ENCODE measurements at places on chromosomes 1 and 21. TPM values are rescaled to one million over a fixed set of nuclear protein-coding genes. Genes with fewer than 3 reads are reported as not detected.

DNA sequence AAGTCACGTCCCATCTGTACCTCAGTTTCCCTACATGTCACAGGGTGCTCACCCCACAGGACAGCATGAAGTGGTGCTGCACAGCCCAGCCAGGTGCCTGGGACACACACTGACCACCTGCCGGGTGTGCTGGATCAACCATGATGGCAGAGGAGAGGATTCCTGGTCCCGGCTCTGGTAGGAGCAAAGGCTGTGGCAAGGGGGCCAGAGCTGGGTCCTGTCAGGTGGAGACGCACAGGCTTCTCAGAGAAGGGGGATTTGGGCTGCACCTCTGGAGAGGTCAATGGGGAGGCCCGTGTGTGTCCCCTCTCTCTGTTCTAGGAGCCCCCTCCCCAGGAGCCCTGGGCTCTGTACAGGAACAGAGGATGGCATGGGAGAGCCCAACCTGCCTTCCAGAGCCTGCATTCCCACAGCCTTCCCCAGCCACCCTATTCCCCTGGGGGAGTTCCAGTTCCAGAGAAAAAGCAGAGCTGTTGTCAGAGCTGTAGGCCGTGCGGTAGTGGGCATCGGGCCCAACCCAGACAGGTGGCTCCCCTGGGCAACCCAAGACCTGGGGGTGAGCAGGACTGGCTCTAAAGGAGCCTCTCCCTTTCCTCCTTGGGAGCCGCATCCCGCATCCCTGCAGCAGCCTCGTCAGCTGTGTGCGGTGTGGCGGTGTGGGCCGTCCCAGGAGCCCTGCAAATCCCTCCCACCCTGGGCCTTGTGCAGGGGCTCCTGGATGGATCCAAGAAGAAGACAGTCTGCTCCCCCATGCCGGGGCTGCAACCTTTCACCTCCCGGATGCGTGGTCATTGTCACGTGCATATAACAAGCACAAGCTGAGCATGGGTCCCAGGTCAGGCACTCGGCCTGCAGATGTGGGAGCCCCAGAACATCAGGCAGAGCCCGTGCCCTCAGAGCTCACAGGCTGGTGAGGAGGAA, 2.9 kb upstream of the TFF3 start:
- DNase-seq: no peak

DNA sequence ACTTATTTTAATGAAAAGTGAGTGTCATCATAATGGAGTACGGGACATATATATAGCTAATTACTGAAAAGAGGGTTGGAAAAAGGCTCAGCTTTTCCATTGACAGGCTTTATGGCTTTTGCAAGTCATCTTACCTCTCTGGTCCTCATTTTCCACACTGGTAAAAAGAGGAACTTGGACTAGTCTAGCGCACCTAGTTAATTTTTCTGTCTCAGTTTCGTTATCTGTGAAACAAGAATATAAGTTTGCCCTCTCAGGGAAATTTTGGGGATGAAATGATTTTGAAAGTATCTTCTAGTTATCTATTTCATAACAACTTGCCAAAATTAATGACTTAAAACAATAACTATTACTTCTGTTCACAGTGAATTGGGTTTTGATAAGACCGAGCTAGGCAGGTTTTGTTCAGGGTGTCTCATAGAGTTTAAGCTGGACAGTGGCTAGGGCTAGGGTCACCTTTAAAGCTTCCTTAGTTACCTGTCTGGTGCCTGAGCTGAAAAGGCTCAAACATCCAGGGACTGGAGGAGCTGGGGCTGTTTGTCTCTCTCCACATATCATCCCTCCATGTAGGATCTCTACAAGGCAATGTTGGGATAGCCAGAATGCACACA, 91.7 kb downstream of the TYW3 start:
- no peak for DNase-seq

DNA sequence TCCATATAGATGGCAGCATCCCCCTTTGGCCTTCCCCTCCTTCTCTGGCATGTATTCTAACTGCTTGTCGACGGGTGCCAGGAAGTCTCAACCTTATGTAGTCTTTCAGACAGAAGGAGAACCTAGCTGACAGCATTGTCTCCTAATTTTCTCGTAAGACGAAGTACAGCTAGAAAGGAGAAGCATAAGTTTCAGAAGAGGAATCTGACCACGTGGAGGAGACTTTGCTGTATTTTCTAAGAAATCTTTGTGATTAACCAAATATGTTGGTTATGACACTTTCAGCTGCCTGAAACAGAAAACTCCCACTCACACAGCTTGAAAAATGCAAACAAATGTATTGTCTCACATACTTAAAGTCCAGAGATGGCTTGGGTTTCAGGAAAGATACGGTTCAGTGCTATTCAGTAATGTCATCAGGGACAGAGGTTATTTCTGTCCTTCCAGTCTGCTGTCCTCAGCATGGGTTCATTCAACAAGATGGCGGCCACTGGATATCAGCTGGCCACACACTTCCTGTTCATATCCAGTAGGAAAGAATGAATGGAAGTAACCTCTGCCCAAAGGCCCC, 109.5 kb upstream of the ZNF648 start:
- DNase-seq: no peak

GRCh38 chr1:68819190-68819829, 322.4 kb upstream of the DEPDC1 start:
- DNase-seq: no peak

- DNase-seq: no peak
Measured at GRCh38 chr1:11707621-11708276, 16.2 kb downstream of the DRAXIN start.

DNA sequence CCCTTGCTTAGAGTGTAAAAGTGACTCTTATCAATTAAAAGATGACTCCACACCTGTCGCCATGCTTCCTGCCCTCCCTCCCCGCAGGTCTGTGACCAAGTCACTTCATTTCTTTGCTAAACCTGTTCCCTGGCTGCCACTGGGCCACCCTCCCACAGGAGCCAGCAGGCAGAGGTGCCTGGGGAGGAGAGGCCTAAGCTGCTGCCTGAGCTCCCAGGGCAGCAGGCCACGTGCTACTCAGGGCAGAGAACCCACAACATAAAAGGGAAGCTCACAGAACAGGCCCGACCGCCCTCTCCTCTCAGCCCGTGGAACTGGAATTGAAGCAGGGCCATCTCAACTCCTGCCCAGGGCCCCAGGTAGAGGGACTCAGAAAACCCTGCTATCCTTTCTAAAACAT, 4.9 kb downstream of the C1orf198 start:
- DNase-seq: no peak

GRCh38 chr1:115220340-115221270, 117.4 kb downstream of the NGF start:
- DNase-seq: no peak

GRCh38 chr1:60153961-60154360, 80.4 kb upstream of the C1orf87 start:
- no peak for DNase-seq

GRCh38 chr1:20380616-20381035, 90.0 kb downstream of the VWA5B1 start:
- no peak for DNase-seq

DNA sequence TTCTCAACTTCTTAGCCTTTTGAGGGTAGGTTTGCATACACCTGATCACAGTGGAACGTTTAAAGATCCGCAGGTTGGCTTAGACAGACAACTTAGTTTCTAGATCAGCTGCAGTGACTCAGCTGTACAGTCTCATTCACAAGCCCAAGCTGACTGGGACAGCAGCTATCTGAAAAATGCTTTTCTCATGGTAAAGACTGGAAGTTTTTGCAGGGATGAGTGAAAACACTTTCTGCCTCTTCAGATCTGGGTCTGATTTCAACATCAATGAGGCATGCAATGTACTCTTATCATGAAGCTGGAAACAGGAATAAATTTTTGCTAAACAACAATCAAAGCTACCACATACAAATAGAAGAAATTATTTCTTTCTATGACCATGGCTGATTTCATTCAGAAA, 61.1 kb upstream of the PTBP2 start:
- no peak for DNase-seq

DNA sequence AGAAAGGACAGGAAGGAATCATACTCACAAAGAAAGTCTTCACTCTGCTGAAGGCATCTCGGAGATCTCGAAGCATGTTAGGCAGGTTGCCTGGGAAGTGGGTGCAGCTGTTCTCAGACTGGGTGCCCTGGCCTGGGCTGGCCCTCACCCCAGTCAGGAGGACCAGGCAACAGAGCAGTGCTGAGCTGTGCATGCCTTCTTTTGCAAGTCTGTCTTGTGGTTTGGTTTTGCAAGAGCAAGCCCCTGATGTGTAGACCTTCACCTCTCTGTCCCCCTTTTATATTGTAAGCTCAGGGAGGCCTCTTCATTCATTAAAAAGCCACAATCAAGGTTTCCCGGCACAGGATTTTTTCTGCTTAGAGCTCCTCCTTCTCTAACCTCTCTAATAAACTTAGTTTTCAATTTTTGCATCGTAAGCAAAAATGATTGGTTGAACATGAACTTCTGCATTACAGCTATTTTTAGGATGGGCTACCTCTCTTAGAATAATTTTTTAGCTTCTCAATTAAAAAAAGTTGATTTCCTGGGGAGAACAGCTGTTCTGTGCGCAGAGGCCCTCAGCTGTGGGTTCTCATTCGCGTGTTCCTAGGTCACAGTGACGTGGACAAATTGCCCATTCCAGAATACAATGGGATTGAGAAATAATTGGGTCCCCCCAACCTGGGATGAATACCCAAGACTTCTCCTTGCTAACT, at the start of gene IL10:
TSS of gene IL10 (minus strand) at position 252 of the 695 bp plus-strand sequence. CDS start at position 193, 59 bp downstream.
- no peak for DNase-seq

DNA sequence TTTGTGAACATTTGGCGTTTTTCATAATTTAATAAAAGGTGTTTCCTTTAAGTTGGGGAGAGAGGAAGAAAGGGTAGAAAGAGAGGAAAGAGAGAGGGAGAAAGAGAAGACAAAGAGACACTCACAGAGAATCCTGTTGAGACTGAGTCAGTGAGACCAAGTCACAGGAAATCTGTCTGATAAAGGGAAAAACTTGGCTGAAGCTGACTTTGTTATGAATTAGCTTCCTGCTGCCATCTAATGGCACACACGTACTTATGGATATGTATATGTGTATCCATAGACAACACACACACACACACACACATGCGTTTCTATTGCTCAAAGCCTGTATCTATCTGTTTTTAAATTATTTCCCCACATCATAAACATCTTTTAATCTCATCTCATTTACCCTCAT, 42.5 kb upstream of the DISC1 start:
- DNase-seq: no peak

DNA sequence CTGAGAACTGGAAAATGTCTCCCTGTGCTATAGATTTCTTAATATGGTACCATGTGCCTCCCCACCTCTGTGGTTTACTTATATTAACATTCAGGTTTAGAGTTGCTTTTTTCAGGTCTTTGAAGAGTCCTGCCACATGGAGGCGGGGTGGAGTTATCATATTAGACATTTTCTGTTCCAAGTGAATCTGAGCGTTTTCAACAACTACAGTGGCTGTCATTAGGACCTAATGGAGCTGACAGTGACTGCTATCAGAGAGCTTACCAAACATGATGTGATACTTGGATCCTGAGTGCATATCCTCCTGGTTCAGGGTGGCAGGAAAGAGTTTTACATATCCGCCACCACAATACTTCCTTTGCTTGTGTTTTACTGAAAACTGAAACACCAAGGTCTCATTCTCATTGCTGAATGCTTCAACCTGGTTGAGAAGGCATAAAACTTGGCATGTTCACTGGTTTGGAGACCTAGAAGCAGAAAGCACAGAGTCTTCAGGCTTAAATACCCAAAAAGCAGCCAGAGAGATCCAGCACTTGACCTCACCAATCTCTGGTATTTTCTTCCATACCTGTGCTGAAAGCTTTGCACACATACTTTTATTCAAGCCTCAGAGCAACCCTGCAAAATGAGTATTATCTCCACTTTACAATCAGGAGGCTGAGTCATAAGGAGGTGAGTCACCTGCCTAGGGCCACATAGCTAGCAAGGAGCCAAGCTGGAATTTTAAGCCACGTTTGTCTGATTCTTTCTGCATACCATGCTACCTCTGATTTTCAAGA, 47.4 kb upstream of the OSBPL9 start:
- no peak for DNase-seq

DNA sequence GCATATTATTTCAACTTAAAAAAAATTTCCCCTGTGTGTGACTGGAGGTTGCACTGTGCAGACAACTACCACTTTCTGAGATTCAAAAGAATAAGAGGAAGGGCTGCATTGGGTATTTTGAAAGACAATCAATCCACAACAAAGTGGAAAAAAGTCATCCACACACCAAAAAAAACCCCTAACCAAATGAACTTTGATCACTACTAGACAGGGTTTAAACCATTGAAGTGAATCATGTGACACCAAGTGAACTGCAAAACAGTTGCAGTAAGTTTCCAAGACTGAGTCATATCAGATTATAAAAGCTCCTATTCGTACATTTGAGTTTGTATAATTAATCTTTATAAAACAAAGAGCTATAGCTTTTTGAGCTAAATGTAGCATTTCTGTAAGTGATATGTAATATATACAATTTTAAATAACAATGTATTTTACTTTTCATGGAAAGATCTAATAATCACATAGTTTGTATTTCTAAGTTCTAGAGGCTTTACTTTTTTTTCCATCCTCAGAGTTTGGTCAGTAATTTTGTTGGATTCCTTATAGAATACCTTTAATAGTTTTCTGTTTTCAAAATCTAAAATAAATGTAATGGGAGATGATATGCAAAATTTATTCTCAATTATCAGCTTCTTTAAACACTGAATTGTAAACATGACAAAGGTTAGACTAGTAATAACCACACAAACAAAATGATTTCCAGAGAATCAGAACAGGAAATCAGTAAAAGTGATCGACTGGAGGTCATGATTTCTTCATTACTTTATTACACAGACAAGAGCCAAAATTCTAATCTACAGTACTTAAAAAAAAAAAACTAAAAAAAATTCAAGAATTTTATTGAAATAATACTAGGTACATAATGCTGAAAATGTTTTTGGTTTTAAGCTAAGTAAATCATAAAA, 50.5 kb upstream of the GFI1 start:
- no peak for DNase-seq

DNA sequence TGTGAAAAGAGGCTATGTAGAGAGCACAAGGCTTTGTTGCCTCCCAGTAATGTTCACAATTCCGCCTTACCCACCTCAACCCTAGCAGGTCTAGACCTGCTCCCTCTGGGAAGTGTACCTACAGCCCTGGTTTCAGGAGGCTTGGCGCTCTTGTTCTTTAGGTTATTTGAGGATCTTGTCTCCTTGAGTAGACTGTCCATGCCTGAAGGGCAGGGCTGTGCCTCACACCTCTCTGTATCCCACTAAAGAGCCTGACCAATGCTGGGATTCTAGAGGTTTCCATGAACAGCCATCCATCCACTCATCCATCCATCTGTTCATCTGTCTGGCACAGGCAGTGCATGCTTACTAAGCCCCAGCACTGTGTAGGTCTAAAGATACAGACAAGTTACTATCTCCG, 1.0 kb downstream of the RAB7B start:
- no peak for DNase-seq

Gene MSH4
- 0.67 TPM for total RNA-seq

Gene MIXL1
- total RNA-seq: not detected

Gene USH2A
- not detected for total RNA-seq

Gene YARS1
- 181 TPM for total RNA-seq

Gene ATP6V1G3
- total RNA-seq: not detected

Gene HRNR
- total RNA-seq: not detected

Gene TFF1
- not detected for total RNA-seq

Measured in activated naive CD8-positive, alpha-beta T cell treated with anti-CD3 and anti-CD28 coated beads, Interleukin-2, amount 10 ng/mL, durations not matched to agents 7 days and 5 days (primary cell).